ENCODE measurements at places on chromosomes 6 and 20.
A peak's percentile ranks its signal among the peaks of the same experiment; 100 is the strongest.

- no peak for DNase-seq
Observed at GRCh38 chr6:155147958-155148663, 115.7 kb upstream of the CLDN20 start.

- DNase-seq, result peak; percentile 57
Observed at GRCh38 chr6:25014791-25015560, 79.2 kb upstream of the RIPOR2 start.

DNA sequence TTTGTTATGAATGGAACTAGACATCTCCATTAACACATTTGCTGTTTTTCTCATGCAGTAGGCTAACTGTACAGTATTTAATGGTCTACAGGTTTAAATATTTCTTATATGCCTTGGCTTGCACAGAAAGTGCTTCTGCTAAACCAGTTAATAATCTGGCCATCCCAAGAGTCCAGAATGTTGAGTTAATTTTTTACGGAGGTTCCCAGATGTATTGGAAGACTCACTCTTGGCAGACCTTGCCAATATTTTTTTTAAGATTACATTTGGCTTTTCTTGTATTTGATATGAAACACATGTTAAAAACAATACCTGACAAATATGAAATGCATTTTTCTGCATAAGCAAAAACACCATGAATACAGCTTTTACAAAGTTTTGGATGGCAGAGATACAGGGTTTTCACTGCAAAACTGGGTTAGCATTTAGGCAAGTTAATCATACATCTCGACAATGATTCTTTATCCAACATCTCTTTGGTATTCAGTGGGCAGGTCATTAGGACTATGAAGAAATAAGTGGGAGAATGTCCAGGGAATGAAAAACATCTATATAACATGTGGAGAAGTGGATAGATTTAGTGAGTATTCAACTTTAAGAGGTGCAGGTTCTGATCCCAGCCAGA lies 94.0 kb downstream of the SGK1 start:
- DNase-seq, result no peak

GRCh38 chr6:33313105-33313708 lies 671 bp downstream of the TAPBP start:
- DNase-seq, result peak; percentile 28

- no peak for DNase-seq
Observed at GRCh38 chr6:35728683-35729678, 7.9 kb upstream of the ARMC12 start.
